Right cardiac atrium (tissue), 5 donors: ENCODE measurements at places on chromosomes 16 and 17. TPM values are rescaled to one million over a fixed set of nuclear protein-coding genes. Genes with fewer than 3 reads are reported as not detected.

The WNK4 gene
- 0.05 TPM for polyA plus RNA-seq

The SLC35G6 gene
- not detected for polyA plus RNA-seq

The KRTAP4-11 gene
- not detected for polyA plus RNA-seq

The STX1B gene
- 0.66 TPM for polyA plus RNA-seq

The CUEDC1 gene
- 41.0 TPM for polyA plus RNA-seq

The NGFR gene
- 16.5 TPM for polyA plus RNA-seq

The NTN1 gene
- 90.5 TPM for polyA plus RNA-seq

The EME1 gene
- 0.36 TPM for polyA plus RNA-seq

The ACSM5 gene
- polyA plus RNA-seq, result 2.3 TPM

GRCh38 chr17:11272191-11272590, 31.2 kb downstream of the SHISA6 start:
- DNase-seq, result no peak

DNA sequence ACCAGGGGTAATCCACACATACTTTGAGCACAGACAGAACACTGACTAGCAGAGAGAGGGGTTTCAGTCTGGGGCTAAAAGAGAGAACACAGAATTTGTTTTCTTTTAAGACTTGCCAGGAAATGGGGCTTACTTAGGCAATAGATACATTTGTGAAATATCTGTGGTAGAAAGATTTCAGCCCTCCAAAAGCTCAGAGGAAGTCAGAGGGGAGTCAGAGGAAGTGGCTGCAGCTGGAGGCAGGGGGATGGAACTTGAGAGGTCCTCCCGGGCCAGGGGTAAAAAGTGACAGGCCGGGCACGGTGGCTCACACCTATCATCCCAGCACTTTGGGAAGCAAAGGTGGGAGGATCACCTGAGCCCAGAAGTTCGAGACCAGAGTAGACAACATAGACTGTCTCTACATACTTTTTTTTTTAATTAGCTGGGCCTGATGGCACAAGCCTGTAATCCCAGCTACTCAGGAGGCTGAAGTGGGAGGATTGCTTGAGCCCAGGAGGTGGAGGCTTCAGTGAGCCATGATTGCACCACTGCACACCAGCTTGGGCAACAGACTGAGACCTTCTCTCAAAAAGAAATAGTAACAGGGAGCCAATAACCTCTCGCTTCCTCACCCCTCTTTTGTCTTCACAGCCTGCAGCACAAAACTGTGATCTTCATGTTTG, 49.9 kb downstream of the NLRC5 start:
- no peak for DNase-seq

DNA sequence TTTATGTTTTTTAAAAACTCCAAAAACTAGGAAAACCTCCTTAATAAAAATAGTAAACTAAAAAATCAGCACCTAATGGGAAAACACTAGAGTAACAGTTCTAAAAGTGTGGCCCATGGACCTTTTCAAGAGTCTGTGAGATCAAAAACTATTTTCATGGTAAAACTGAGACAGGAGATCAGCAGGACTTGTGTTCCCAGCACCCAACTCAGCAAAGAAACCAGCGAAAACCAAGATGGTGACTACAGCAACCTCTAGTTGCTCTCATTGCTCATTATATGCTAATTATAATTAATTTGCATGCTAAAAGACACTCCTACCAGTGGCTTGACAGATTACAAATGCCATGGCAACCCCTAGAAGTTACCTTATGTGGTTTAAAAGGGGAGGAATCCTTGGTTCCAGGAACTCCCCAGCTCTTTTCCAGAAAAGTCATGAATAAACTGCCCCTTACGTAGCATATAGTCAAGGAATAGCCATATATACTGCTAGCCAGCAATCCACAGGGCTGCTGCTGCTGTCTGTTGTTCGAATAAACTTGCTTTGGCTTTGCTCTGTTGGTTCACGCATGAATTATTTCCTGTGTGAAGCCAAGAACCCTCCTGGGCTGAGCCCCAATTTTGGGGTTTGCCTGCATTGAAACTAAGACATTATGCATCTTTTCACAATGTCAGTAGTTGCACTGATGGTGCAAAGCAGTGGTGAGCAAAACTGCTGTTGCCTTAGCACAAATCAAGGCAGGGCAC, 12.4 kb downstream of the CMTR2 start:
- no peak for DNase-seq

GRCh38 chr17:62075308-62075815, 10.3 kb upstream of the MED13 start:
- no peak for DNase-seq

GRCh38 chr17:62663304-62663703, 35.8 kb downstream of the MRC2 start:
- DNase-seq, result no peak

- peak; percentile 37 for DNase-seq
These were observed 36.9 kb downstream of the GINS2 start for GRCh38 chr16:85651629-85652430.

DNA sequence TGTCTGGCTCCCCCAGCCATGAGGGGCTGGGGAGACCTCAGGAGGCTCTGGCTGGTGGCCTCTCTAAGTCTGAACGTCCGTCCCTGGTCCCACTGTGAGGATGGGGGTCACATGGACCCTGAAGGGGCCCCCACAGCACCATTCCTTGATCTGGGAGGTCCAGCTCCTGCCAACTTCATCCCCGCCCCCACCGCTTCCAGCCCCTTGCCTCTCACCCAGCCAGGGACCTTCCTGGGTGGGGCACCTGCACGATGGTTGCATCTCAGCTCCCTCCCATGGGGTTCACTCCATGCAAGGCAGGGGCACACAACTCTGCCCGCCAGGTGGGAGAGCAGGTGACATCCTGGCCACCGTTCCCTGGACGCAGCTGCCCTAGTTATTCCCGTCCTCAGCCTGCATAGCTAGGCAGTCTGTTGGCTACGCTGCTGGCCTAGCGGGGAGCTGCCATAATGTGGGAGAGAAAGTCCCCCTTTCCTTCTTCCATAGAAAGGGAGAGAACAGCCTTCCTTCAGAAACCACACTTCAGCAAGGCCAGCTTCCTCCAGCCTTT, 217.9 kb upstream of the RPL38 start:
- DNase-seq, result no peak

DNA sequence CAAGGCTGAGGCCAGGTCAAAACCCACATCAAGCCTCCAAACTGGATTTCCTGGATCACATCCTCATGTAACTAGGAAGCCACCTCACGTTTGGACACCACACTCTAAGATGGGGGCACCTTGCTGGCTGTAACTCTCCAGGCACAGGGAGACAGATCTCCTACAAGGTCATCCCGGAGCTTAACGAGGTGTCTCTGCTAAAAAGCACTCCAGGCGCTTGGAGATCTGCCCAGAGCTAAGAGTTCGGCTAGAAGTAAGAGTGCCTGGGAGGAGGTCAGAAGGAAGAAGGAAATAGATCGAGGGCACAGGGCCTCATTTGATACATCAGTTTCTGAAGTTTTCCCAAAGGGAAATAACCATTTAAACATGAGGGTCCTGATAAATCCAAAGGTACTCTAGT, 15.9 kb downstream of the PSMB3 start:
- no peak for DNase-seq

DNA sequence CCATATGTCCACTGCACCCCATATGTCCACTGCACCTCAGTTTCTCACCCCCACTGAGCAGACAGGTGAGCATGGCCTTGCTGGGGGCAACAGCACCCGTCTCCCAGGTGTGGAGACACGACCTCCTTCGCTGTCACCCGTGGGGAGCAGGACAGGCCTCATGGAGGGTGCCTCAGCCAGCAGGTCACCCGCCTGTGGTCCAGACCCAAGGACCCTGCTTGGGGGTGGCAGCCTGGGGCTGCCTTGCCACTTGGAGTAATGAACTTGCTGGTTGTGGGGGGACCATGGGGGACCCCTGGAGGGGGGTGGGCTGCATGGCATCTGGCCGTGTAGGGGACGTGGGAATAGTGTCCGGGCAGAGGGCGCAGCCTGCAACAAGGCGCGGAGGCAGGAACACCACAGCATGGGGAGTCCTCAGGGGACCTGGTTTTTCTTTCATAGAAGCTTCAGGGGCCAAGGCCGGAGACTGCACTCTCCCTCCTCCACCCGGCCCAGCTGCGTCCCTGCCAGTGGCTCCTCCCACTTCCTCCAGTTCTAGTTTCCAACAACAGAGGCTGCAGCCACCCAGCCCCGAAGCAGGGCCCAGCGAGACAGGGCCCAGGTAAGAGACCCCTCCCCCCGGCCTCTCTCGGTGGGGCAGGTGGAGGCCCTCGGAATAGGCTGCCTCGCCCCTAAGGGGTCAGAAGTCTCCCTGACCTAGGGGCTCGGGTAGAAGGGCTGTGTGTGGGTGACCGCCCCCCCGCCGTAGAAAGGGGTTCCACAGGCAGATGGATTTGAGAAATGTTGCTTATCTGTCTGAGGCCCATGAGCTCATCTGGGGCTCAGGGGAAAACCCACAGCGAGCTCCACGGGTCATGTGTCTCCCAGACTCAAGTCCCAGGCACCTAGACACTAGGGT, at the start of gene NHLRC4:
Gene NHLRC4 (plus strand): TSS at position 531 of the 898 bp plus-strand sequence. CDS start 1,043 bp downstream, outside the sequence.
- peak; percentile 92 for DNase-seq

DNA sequence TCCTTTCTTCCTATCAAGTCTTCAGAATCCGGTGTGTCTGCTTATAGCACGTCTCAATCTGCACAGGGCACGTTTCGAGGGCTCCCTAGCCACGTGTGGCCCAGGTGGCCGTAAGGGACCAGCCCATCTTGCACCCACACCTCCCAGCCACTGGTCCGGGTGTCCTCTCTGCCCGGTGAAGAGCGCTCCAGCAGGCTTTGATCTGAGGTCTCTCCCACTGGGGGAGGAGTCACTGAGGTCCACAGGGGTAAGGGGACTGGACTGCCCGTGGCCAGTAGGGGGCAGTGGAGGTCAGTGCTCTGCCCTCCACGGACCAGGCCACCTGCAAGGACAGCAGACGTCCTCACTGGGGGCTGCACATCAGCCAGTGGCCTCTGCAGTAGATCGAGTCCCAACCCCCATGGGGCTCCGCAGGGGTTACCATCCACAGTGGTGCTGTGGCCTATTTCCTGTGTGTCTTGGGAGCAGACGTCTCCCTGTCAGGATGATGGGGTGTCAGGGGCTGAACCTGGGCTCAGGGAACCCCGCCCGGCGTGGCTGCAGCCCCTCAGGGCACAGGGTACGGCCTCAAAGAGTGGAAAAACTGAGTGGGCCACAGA, 204.1 kb upstream of the CIBAR2 start:
- peak; percentile 65 for DNase-seq

GRCh38 chr17:64320613-64321553, 57.8 kb upstream of the TEX2 start:
- DNase-seq, result peak; percentile 62
